ENCODE measurements at places on chromosomes 7 and 10. TPM values are rescaled to one million over a fixed set of nuclear protein-coding genes. Genes with fewer than 3 reads are reported as not detected.

- DNase-seq, result no peak
Measured at GRCh38 chr10:128630787-128631252, 504.6 kb upstream of the MKI67 start.

- no peak for DNase-seq
Measured at GRCh38 chr7:65972976-65973375, 9.0 kb downstream of the GUSB start.

DNA sequence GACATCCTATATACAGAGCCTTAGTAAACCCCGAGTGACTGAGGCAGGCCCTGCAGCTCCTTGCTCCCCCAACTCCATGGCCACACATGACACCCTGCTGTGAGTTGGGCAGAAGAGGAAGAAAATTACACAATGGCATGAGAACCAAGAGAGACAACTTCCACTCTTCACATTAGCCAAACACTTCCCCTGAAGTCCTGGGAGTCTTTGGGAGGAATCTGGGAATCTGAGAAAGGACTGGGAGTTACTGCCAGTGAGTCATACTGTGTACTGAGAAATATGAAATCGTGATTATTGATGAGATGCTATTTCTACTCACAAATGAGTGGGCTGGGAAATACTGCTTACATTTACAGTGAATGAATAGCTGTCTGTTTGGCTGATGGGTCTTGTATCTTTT is 116.6 kb downstream of the SPAG6 start:
- DNase-seq, result no peak

- DNase-seq, result no peak
Measured at GRCh38 chr10:124737221-124737620, 7.0 kb downstream of the FAM53B start.

- DNase-seq, result no peak
Measured at GRCh38 chr10:88865281-88865876, 13.7 kb upstream of the ANKRD22 start.

DNA sequence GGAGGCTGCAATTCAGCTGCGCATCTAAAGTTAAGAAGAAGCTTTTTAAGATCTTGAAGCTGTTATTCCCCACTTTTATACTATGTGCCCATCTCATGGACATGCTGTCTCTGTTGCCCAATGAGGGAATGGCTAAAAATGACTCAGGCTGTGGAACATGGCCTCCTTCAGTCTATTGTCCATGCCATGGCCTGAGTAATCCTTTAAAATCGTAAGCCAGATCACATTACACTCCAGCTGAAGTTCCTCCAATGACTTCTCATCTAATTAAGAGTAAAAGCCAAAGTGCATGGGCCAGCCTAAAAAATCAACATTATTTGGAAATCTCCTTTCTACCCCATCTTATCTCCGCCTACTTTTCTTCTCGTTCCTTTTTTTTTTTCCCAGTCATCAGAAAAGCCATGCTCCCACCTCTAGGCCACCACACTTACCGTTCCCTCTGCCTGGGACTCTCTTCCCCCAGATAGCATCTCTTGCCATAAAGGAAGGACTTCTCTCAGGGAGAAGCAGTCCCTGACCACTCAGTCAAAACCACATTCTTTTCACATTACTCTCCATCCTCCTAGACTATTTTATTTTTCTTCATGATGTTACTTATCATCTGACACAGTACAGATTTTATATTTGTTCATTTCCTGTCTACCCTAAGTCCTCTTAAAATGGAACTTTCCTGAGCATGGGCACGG is 337.4 kb downstream of the PRPF18 start:
- no peak for DNase-seq

- DNase-seq, result no peak
Measured at GRCh38 chr7:44650772-44651171, 44.3 kb downstream of the OGDH start.

DNA sequence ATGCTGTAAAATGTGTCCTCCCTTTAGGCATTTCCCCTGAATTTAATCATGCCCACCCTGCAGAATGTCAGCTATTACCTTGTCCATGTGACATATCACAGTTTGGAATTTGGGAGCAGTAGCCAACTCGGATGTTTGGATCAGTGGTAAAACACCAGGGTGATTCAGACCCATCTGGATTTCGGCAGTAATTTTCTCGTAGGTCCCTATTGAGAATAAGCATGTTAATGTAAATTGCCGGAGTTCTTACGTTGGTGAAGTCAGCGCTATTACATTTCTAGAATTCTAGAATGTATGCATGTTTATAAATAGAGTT is 44.1 kb downstream of the HGF start:
- no peak for DNase-seq

GRCh38 chr10:54854389-54854788 is 53.4 kb upstream of the PCDH15 start:
- DNase-seq, result no peak

DNA sequence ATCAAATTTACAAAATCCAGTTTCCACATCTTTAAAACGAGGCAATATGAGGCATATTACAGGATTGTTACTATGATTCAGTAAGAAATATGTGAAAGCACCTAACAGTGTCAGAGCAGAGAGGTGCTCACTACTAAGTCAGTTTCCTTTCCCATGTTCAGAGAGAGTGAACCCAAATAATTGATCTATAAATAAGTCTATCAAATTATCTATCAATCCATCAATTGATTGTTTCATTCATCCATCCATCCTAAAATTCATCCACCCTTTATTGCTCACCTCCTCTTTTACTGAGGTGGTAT is 340.8 kb downstream of the SUGCT start:
- no peak for DNase-seq

GRCh38 chr7:119465798-119466305 is 807.1 kb upstream of the KCND2 start:
- DNase-seq, result no peak

GRCh38 chr7:134778941-134779740 is at the start of gene CALD1:
TSS of gene CALD1 (plus strand) at chr7:134779634. CDS start at chr7:134867734, 88,100 bp downstream.
- DNase-seq, result peak; percentile 64

C10orf95 gene
- 0.78 TPM for polyA plus RNA-seq

PODXL gene
- 759 TPM for polyA plus RNA-seq

DENND2A gene
- polyA plus RNA-seq, result 37.3 TPM

Data from renal cortex interstitium (tissue), 15 donors.